ENCODE measurements at places on chromosomes 13 and 19.

GRCh38 chr19:47687906-47688305 lies 25.3 kb upstream of the EHD2 start:
- no peak for DNase-seq

DNA sequence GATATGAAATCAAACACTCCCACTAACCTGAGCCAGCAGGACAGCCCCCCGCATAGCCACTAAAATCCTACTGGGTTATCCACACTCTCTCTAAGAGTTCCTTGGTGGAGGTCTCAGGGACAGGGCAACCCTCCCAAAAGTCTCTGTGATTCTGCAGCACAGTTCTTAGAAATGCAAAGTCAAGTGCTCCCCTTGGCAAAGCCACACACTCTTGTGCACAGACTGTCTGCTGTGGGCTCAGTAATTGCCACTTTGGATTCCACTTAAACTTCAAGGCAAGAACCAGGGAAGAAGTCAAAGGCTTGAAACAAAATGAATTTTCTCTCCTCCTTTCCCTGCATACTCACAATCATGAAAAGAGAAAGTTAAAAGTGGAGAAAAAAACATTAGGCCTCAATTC lies 61.5 kb downstream of the DOCK9 start:
- DNase-seq: no peak

GRCh38 chr13:87894059-87894458 lies 222.9 kb downstream of the SLITRK5 start:
- no peak for DNase-seq

GRCh38 chr13:108069521-108070210 lies 145.7 kb downstream of the LIG4 start:
- DNase-seq: no peak

GRCh38 chr19:15104411-15104810 lies 2.8 kb upstream of the SYDE1 start:
- DNase-seq: no peak

- DNase-seq: no peak
Measured at GRCh38 chr19:17949956-17950309, 17.0 kb upstream of the KCNN1 start.

- no peak for DNase-seq
Measured at GRCh38 chr13:91520952-91521351, 122.5 kb downstream of the GPC5 start.

- DNase-seq: no peak
Measured at GRCh38 chr13:23776698-23777574, 112.3 kb downstream of the MIPEP start.

- peak; percentile 54 for DNase-seq
Measured at GRCh38 chr19:34430738-34431625, 2.8 kb downstream of the UBA2 start.

DNA sequence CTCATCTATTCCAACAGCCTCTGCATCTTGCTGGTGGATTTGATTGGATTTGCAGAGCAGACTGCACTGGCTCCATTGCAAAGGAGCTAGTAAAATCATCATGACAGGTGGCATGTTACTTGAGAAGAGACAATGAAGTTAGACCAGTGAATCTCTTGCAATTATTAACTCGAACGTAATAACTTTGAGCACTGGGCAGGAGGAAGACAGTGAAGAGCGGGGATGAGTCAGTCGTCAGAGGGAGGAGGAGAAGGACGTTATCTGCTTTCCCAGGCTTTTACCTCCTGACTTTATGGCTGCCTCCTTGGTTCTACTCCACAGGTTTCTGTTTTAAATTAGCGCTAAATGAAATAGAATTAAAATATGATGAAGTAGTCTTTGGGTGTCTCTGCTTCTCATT lies 257.8 kb upstream of the IPO5 start:
- no peak for DNase-seq

GRCh38 chr13:99414048-99414995 lies 87.0 kb upstream of the TM9SF2 start:
- no peak for DNase-seq

- no peak for DNase-seq
Measured at GRCh38 chr19:1263188-1263587, 5.9 kb upstream of the CIRBP start.

All from BE2C (cell line).